ENCODE measurements at places on chromosomes 6 and 20. TPM values are rescaled to one million over a fixed set of nuclear protein-coding genes. Genes with fewer than 3 reads are reported as not detected.
A peak's percentile ranks its signal among the peaks of the same experiment; 100 is the strongest.

GRCh38 chr6:144013486-144013909, 5.4 kb upstream of the PLAGL1 start:
- DNase-seq = peak; percentile 88

GRCh38 chr6:151847064-151847463, 39.6 kb downstream of the ESR1 start:
- DNase-seq = peak; percentile 46

- DNase-seq = no peak
Observed at GRCh38 chr20:56422824-56423189, 10.7 kb downstream of the CASS4 start.

DNA sequence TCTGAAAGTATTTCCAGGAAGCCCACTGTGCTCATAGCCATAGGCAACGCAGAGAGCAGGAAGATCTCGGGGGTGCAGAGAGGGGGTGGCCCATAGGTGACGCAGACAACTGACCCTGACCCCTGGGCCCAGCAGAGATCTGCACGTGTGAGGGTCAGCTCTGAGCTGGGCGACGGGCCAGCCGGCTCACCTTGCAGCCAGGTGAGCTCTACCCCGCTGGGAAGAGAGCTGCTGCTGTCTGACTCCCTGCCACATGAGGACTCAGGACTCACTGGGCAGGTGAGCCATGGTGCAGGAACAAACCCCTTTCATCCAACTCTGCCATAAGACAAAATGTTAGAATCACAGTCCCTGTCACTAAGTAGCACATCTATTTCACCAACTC, 19.6 kb downstream of the ZBTB46 start:
- DNase-seq = no peak

- peak; percentile 52 for DNase-seq
Observed at GRCh38 chr20:45924391-45925261, 9.9 kb upstream of the PCIF1 start.

SH3BGRL2 gene
- 6.4 TPM for total RNA-seq

GRCh38 chr6:35893246-35893645, 27.7 kb downstream of the SRPK1 start:
- peak; percentile 22 for DNase-seq

DNA sequence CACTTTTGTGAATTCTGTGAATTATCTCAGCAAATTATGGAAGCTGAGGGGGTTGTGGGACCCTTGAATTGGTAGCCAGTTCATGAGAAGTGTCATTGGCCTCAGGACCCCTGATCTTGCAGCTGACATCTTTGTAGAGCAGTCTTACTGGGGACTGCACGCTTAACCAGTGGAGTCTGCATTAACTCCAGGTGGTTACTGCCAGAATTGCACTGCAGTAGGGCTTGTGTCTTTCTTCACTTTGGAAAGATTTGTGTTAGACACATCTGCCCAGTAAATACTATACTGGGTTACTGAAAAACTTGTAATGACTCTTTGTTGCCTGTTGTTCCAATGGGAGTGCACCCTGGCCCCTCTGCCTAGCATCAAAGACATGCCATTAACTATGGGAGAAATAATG, 21.2 kb upstream of the CDKN1A start:
- no peak for DNase-seq

ADGRB3 gene
- 2.0 TPM for total RNA-seq

MYO6 gene
- total RNA-seq = 2.2 TPM

SUPT3H gene
- total RNA-seq = 4.5 TPM

MCHR2 gene
- 0.15 TPM for total RNA-seq

Measured in M059J (cell line).